ENCODE measurements at places on chromosomes 5 and 9.

DNA sequence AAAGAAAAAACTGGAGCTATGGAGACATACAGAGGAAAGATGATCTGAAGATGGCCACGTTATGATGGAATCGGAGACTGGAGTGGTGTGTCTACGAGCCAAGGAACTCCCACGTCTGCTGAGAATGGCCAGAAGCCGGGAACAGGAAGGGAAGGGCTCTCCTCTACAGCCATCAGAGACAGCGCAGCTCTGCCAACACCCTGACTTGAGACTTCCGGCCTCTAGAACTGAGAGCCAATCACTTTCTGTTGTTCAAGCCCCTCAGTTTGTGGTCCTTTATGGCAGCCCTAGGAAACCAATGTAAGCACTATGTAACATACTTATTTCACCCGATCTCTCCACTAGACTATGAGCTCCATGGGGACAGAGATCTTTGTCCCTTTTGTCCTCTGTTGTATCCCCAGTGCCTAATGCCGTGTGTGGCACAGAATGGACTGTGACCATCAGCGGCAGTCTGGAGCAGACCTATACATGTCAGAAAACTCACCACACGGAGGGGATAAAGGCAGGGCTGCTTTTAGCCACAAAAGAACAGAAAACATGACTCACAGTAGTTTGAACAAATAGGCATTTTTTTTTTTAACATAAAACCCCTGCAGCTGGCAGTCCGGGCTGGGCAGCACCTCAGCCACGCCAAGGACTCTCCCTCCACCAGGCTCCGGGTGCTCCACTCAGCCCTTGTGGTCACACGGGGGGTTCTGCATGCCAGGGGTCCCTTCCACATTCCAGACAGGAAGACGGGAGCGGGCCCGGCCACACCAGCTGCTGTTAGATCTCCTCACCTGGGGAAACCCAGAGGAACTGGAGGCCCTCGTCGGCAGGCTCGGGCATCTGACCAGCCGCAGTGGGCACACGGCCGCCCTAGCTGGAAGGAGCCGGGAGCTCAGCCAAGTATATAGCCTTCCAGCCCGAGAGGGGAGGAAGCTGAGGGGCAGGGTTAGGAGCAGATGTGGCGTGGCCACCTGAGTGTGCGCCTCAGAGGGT lies 16.1 kb upstream of the MXD3 start:
- DNase-seq: no peak

DNA sequence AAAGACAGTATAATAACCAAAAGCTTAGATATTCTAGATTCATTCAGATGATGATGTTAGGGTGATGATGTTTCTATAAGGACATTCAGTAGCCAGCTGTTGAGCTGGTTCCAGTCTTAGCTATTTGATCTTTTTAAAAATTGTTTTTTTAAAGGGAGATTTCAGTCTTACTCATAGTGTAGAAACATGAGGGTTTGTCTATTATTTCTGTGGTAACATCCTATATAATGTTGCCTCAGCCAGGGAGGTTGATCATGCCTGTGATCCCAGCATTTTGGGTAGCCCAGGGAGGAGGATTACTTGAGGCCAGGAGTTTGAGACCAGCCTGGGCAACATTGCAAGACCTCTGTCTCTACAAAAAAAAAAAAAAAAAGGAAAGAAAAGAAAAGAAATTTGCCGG lies 167.8 kb downstream of the DOCK2 start:
- no peak for DNase-seq

- DNase-seq: no peak
Measured at GRCh38 chr5:28301712-28302111, 1263.3 kb upstream of the CDH9 start.

- no peak for DNase-seq
Measured at GRCh38 chr5:107285772-107286171, 385.0 kb downstream of the EFNA5 start.

DNA sequence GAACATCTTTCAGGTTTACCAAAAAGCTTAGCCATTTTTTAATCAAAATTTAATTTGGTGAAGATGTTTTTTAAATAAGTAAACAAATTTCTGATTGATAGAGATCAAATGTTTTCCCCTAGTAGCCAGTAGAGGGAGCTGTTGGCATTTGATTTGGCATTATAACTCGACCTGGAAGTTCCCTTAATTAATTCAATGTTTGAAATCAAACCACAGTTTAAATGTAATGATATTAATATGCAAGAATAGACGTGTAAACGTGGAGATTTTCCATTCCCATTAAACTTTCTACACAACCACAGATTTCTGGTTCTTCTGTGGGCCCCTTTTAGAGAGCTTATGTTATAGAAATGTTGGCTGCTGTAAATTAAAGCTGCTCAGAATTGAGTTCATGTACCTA lies 148.1 kb upstream of the MPDZ start:
- DNase-seq: no peak

- no peak for DNase-seq
Measured at GRCh38 chr5:128673411-128673957, 135.4 kb upstream of the FBN2 start.

GRCh38 chr9:1941989-1942388 lies 73.2 kb upstream of the SMARCA2 start:
- DNase-seq: no peak

DNA sequence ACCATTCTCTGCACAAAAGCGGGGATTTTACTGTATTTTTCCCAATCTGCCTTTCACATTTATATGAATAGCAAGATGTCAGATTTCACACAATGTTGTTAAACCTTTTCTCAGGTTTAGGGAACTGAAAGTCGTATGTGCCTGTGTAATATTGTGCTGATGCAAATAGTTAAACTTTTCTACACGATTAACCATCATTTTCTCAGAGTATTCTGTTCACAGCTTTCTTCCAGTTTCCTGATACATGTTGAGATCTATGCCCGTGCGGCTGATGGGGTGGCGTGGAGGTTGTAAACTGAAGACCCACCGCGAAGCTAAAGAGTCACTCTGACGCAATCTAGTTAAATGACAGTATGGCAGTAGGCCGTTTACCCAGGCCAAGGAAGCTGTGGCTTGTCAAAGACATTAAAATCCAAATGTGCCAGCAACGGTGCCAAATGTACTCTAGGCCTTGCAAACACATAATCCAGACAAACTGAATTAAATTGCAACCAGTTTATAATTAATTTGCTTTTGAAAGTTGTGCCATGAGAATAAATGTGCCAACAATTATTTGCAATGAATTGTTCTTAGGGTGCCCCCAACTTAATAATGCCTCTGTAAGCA lies 145.7 kb downstream of the EBF1 start:
- no peak for DNase-seq

GRCh38 chr5:29005386-29005785 lies 1967.0 kb upstream of the CDH9 start:
- no peak for DNase-seq

- no peak for DNase-seq
Measured at GRCh38 chr9:354453-354852, 139.8 kb downstream of the DOCK8 start.

GRCh38 chr5:60698336-60698735 lies 1.6 kb downstream of the DEPDC1B start:
- no peak for DNase-seq

DNA sequence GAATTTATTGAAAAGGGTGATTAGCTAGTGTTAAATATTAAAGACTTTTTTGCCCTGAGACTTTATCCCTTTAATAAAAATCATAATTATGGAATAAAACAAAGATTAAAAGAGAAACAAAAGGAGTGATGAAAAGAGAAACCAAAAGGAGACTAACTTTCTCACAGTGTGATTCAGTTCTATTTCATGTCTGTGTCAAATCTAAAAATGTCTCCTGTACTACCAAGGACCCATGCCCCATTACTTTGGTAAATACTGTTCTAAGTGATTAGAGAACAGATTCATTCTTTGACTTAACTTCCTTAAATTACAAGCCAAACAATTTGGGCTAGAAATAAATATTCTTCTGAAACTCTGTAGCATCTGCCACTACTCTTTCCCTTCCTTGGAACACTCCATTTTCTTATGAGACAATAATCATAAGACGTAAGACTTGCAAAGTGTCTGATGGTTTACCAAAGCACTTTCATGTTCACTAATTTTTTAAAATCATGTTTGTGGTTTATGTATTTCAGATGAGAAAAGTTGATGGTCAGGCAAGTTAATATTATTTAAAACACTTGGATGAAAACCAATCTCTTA lies 319.0 kb downstream of the EBF1 start:
- DNase-seq: no peak

DNA sequence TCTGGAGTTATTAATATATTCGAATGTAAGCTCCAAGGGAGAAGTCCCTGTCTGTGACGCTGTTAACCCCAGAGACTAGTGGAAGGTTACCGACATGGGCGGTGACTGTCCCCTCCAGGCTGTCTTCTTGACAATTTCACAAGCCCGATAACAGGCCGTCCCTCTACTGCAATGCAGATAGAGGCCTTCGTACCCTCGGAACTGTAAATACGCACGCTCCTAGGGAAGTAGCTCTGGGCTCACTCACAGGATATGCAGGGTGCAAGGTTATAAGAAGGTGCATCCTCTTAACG lies 680 bp upstream of the RFK start:
- peak; percentile 45 for DNase-seq

GRCh38 chr5:10059556-10059955 lies 190.1 kb downstream of the ATPSCKMT start:
- DNase-seq: no peak

DNA sequence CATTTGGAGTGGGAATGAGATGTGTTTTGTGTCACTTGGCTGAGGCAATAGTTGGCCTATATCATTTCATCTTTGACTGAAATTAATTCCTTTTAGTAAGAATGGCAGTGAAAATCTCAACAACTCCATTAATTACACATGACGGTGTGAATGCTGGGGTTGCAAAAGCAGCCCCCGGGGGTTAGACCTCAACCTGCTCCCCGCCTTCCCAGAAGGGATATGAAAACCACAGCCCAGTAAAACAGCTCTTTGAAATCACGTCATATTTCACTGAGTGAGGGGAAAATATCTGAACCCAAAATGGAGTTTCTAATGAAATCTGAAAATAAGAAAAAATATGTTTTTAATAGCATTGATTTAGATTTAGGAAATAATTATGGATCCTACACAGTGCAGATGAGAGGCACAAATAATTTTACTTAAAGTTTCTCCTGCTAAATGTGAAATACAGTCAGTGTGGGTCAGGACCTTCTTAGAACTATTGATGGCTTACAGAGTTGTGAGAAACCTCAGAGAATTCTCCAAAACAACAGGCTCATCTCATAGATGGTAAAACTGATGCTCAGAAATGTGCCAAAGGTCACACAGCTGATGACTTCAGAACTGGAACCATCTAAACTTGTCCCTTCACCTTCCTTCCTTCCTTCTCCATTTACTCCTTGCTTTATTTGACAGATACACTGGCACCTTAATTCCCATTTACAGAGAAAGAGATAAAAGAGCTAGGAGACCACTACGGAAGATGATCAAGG lies 96.5 kb downstream of the SPOCK1 start:
- DNase-seq: no peak

All from effector CD8-positive, alpha-beta T cell (primary cell).